ENCODE measurements at places on chromosomes 2 and 18.

GRCh38 chr2:71466301-71467179, 13.2 kb downstream of the DYSF start:
- DNase-seq: peak; percentile 56

DNA sequence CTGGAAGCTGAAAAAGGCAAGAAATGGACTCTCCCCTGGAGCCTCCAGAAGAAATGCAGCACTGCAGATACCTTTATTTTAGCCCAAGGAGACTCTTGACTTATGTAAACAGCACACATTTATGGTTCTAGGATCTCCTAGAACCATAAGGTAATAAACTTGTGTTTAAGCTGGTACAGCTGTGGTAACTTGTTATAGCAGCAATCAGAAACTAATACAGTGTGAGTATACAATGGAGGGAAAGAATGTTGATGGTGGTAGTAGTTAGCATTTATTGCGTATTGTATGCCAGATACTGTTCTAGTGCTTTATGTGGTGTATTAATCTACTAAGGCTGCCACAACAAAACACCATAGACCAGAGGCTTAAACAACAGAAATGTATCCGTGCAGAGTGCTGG, 40.6 kb downstream of the FOSL2 start:
- no peak for DNase-seq

DNA sequence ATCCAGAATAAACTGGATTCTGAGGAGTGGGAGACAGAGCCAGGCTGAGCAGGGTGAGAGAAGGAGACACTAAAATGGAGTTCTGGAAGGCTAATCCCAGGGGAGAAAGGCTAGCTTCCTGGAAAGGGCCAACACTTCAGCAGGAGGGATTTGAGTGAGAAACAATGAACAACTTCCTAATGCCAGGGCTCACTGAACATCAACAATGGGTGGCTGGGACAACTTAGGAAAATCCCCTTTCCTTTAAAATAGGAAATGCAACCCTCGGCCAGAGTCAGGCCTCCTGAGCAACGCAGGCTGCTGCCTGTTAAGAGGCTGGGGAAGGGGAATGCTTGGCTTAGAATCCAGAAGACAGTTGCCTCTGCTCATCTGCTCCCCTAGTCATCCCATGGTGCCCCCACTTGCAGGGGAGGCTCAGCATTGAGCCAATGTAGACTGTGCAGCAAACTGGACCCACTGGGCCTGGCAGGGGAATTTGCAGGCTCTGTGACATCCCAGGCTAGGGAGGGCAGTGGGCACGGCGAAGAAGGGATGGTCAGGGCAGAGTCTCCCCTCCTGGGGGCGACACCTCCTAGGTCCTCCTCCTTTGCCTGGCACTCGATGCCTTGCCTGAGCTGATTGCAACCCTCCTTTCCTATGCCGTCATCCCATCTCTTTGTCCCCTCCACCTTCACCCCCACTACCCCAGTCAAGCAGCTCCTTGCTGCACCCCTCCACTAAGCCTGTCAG, 182.5 kb downstream of the TNS1 start:
- no peak for DNase-seq

DNA sequence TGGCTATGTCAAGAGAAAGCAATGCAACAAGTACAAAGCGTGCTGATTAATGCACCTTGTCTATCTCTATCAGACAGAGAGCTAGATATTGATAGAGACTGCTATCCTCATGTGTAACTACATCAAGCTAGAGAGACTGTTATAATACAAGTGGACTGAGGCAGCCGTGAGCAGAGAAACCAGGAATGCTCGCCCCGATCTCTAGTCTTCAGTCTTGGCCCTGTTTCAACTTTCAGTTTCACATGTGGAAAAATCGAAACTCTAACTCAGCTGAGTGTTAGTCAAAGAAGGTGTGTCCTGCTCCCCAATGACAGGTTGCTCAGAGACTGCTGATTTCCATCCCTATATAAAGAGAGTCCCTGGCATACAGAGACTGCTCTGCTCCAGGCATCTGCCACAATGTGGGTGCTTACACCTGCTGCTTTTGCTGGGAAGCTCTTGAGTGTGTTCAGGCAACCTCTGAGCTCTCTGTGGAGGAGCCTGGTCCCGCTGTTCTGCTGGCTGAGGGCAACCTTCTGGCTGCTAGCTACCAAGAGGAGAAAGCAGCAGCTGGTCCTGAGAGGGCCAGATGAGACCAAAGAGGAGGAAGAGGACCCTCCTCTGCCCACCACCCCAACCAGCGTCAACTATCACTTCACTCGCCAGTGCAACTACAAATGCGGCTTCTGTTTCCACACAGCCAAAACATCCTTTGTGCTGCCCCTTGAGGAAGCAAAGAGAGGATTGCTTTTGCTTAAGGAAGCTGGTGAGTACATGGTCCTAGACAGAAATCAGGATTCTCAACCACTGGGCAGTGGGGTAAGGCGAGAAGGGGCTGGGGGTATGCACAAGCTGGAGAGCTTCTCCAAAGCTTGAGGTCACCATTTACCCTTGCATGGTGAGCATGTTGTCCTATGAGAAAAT, at the start of gene RSAD2:
Gene RSAD2 (plus strand): TSS at position 376 of the 903 bp plus-strand sequence. CDS start 24 bp downstream, at position 400.
- DNase-seq: peak; percentile 76

GRCh38 chr2:102439065-102439695, 16.2 kb downstream of the IL18RAP start:
- DNase-seq: peak; percentile 32

DNA sequence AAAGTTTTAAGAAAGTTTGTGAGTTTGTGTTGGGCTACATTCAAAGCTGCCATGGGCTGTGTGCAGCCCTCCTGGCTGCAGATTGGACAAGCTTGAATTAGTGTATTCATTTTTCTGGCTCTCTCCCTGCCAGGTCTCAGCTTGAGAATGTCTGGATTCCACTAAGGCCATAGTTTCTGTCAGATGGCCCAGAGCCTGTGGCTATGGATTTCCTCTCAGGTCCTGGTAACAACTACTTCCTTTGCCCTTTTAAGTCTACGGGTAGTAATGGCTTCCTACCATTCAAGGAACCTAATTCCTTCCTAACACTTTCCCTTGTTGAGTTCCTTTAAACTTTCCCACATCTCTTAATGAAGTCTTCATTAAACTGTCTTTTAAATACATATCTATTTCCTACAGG, 24.3 kb upstream of the PSMD14 start:
- DNase-seq: peak; percentile 6

DNA sequence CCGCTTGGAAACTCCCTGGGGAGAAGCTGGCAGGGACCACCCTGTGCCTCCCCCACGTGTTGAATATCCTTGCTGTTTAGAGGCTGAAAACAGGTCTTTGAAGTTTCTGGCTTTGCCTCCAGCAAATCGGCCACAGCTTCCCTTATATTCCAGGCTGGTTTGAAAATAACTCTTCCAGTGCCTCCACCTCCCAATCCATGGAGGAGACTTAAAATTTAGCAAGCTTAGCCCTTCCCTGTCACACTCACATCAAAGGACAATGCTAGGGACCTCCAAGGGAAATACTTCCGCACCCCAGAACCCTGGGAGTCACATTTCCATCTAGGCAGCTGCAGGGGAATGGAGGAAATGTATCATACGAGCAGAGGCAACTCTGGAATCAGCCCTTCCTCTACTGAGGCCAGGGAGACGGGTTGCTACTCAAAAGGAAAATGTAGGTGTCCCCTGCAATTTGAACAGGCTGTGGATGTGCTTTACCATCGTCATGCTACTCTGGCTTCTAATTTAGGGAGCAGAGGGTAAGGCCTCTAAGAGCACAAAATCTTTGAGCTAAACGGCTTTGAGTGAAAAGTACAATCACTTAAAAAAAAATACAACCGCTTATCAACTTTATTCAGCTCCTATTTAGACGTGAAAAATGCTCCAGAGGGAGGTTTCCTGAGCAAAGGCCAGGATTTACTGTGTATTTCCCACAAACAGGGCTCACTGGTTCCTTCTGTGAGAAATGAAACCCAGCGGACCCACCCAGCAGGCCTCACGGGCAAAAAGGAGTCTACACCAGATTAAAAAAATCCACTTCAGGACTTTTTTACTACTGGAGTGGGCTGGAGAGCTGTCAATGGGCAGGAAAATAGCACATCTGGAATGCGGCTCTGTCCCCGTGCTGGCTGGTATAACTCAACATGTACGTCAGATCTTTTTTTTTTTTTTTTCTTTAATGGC, 49.4 kb upstream of the PKDCC start:
- no peak for DNase-seq

DNA sequence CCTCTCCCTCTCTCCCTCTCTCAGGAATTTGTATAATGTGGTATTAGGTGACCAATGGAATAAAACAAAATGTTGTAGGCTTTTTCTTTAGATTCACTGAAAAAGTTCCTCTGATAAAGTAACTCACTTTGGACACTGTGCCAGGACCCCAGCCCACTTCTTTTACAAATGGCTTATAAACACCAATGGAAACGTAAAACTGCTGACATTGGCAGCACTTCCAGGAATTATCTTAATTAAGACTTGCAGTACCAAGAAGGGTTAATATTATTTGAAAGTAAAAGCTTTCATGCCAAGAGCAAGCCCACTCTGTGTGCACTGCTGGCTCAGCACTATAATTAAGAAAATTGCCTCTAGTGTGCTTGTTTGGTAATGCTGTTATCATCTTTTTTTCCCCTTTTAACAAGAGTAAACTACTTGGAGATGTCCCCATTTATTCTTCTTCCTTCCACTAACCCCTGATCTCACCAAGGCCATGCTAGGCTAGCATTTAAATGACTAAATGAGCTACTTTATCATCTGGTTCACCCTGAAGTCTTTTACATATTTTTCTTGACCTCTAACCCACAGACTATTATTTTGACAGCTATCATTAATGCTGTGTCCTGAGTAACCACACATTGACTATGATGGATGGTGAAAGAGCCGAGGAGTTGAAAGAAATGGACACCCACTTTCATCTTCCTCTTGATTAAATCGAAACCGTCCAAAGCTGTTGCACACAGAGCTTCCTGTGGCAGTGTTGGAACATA, 232.2 kb upstream of the ETAA1 start:
- no peak for DNase-seq

GRCh38 chr2:38498045-38498481, 104.7 kb downstream of the HNRNPLL start:
- no peak for DNase-seq

DNA sequence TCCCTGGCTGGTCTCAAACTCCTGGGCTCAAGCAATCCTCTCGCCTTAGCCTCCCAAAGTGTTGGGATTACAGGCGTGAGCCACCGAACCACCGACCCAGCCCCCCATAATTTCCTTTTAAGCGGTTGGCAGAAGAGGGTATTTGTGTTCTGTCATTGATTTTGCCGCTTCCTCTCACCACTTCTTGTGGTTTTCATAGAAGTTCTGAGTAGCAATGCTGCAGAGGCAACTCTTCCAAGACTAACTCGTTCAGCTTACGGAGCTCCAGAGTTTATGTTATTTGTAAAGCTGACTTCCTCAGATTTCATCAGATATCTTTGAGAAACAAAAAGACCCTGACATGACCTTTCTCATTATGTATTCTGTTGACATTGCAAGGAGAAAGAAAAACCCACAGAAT, 261.4 kb upstream of the KCNJ3 start:
- no peak for DNase-seq

- no peak for DNase-seq
Observed at GRCh38 chr2:86787736-86788135, 3.0 kb downstream of the CD8A start.

- peak; percentile 91 for DNase-seq
Observed at GRCh38 chr2:171347591-171348032, 86.2 kb downstream of the METTL8 start.

DNA sequence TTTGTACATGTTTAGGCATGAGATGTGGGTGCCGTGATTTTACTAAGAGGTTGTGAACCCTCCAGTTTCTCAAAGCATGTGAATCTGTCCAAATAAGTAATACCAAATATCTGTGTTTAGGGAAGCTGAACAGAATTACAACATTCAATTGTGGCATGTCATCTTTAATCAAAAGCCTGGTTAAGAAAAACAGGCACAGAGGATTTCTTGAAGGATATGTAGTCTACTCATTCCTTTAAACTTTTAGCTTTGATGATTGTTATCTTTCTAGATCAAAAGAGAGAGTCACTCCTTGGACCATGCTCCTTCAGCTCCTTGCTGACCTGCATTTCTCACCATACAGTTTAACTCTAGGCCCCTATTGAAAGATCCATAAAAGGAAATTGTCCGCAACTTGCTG, 296.8 kb downstream of the STK39 start:
- no peak for DNase-seq

GRCh38 chr18:63823516-63824219, 48.5 kb downstream of the SERPINB7 start:
- DNase-seq: peak; percentile 71

DNA sequence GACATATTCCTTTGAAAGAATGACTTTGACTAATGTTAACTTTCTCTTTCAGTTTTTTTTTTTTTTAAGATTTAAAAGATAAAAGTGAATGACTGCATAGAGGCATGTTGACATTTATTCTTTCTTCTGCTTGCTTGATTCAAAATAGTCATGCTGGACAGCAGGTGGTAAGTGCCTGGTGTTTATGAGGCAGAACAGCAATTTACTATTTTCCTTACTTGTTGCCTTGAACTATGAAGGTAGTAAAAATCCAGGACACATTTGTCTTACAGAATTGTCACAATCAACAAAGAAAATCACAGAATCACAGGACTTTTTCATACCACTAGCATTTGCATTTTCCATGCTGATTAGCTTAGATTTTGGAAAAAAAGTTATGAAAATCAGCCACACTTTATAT, 388.3 kb downstream of the CTNNA2 start:
- no peak for DNase-seq

DNA sequence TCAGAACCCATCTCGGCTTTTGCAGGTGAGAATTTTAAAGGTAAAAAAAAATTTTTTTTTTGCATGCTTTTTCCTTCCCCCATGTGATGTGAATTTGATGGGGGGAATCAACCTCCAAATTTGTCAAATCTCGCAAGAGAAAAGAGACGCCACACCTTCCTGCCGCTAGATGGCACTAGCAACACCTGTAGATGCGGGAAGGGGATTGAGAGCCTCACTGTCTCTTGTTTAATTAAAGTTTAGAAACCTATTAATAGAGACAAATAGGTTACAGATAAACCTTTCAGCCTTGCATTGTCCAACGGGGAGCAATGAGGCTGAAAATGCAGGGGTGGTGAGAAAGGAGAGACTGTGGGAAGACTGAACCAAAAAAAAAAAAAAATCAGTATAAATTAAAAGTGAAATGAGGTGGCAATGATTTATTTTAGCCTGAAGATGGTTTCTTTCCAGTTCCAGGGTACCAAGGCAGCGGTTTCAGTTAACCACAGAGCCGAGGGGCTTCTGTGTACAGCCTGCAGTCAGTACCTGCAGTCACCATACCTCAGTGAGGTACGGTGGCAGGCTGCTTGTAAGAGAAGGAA, 84.6 kb downstream of the NRP2 start:
- peak; percentile 54 for DNase-seq

- no peak for DNase-seq
Observed at GRCh38 chr2:240791821-240792628, 28.0 kb downstream of the KIF1A start.

- peak; percentile 38 for DNase-seq
Observed at GRCh38 chr2:164479460-164479859, 141.8 kb downstream of the GRB14 start.

Data from EL (cell line).